ENCODE measurements at places on chromosomes 11 and 22. TPM values are rescaled to one million over a fixed set of nuclear protein-coding genes. Genes with fewer than 3 reads are reported as not detected.
A peak's percentile ranks its signal among the peaks of the same experiment; 100 is the strongest.

- H3K27ac ChIP-seq = no peak overlapping the region
- H3K27me3 ChIP-seq = no peaks in the 10 kb centered on the region
- no peak overlapping the region for H3K4me3 ChIP-seq
- no peaks in the 10 kb centered on the region for H3K36me3 ChIP-seq
- DNase-seq = no peak
- H3K4me1 ChIP-seq = peaks cover 12% of the 10 kb centered on the region
Measured at GRCh38 chr22:37604875-37605274, 3.8 kb upstream of the GGA1 start.

DNA sequence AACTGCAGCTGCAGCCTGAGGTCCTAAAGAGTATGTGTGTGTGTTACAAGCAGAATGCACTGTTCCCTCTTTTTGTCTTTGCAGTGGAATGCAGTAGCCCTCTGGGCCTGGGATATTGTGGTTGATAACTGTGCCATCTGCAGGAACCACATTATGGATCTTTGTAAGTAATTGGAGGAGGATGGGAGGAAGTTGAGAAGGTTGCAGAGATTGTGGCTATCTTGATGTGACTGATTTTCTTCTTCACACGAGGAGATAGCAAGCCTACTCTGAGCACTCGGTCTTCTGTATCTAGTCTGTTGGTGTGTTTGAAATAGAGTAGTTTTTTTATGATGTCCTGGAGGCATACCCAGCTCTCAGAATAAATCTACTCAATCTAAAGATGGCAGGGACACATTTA lies 2.3 kb downstream of the RBX1 start:
- H3K4me3 ChIP-seq = no peak overlapping the region
- peaks cover 12% of the 10 kb centered on the region for H3K36me3 ChIP-seq
- H3K27ac ChIP-seq = peak overlapping the region; percentile 11

DNA sequence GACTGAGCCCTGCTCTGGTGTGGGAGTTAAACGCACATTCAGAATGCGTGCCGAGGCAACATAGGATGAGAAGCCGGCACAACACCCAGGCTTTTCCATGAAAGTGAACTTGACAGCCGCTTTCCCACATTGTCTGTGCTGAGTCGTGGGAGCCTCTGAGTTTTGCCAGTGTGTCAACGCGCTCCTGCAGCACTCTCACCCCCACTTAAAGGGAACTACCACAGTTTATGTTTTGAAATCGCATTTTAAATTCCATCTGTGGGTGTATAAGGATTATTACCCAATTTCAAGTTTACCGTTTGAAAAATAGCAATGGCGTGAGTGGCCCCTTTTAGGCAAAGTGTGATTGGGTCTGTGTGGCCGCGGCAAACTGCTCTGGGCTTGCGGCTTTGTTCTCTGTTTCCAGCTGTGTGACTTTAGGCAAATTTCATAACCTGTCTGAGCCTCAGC lies 81.5 kb downstream of the FBLN1 start:
- DNase-seq = no peak
- H3K36me3 ChIP-seq = no peaks in the 10 kb centered on the region
- H3K4me3 ChIP-seq = no peak overlapping the region
- no peaks in the 10 kb centered on the region for H3K4me1 ChIP-seq
- no peaks in the 10 kb centered on the region for H3K27me3 ChIP-seq

- H3K27me3 ChIP-seq = no peaks in the 10 kb centered on the region
- H3K27ac ChIP-seq = no peak overlapping the region
- no peaks in the 10 kb centered on the region for H3K36me3 ChIP-seq
- DNase-seq = no peak
Measured at GRCh38 chr11:95306801-95307200, 75.8 kb upstream of the SESN3 start.

GRCh38 chr22:16804882-16805281 lies 20.3 kb downstream of the XKR3 start:
- no peak overlapping the region for H3K4me3 ChIP-seq
- no peaks in the 10 kb centered on the region for H3K4me1 ChIP-seq
- no peak for DNase-seq
- H3K36me3 ChIP-seq = no peaks in the 10 kb centered on the region
- no peaks in the 10 kb centered on the region for H3K27me3 ChIP-seq

DNA sequence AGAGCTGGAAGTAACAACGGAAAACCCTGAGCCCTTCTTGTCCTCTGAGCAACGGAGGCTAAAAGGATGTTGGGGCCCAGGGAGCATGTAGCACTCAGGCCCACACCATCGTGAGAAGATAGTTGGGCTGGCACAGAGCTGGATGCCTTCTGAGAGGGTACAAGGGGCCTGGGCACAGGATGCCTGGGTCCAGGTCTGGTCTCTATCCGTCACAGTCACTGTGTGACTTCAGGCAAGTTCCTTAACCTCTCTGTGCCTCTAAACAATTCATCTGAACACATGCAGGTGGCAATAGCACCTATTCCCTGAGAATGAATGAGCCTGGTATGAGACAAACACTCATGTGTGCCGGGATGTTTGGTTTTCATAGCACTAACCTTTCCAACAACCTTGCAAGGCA lies 29.2 kb downstream of the MB start:
- H3K36me3 ChIP-seq = no peaks in the 10 kb centered on the region
- H3K4me3 ChIP-seq = no peak overlapping the region
- no peak for DNase-seq
- H3K4me1 ChIP-seq = peaks cover 5% of the 10 kb centered on the region
- H3K27me3 ChIP-seq = no peaks in the 10 kb centered on the region

GRCh38 chr22:38317995-38318715 lies 922 bp upstream of the CSNK1E start:
- DNase-seq = peak; percentile 66
- no peaks in the 10 kb centered on the region for H3K36me3 ChIP-seq
- no peak overlapping the region for H3K4me3 ChIP-seq
- peaks cover 5% of the 10 kb centered on the region for H3K4me1 ChIP-seq

DNA sequence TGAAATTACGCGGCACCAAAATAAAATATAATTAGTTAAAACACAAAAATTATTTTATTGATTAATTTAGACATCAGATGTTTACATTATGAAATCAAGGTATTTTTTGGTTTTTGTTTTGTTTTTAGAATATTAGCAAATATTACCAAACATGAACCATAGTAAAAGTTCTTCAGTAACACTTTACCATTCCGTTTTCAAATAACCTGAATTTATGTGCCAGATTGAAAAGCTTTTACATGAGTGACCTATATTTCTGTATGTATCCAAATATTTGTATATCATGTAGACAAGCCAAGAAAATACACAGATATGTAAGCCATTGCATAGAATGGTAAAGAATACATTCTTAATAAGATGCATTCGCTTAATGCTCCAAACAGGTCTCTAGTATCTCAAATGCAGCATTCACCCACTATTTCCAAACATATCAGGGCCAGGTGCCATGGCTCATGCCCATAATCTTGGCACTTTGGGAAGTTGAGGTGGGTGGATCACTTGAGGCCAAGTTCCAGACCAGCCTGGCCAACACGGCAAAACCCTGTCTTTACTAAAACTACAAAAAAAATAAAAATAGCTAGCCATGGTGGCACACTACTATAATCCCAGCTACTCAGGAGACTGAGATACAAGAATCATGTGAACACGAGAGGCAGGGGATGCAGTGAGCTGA lies 102.4 kb upstream of the SERPIND1 start:
- DNase-seq = no peak
- H3K4me1 ChIP-seq = no peaks in the 10 kb centered on the region
- H3K36me3 ChIP-seq = no peaks in the 10 kb centered on the region

DNA sequence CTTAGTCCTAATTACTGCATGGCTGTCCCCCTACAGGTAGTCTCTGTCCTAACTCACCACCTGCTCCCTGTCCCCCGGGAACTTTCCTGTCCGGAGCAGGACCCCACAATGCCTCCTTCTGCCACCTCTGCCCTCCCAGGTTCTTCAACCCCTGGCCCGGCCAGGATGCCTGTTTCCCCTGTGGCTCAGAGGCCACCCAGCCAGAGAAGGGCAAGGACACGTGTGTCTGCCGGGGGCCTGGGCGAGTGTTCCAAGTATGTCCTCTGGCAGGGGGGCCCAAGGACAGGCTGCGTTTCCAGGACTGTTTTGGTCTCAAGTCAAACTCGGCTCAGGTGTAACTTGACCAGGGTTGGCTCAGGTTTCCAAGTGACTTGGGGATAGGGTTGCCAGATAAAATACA lies 63.8 kb downstream of the BTG4 start:
- H3K27ac ChIP-seq = no peak overlapping the region
- H3K4me3 ChIP-seq = no peak overlapping the region
- H3K4me1 ChIP-seq = no peaks in the 10 kb centered on the region
- DNase-seq = no peak
- H3K27me3 ChIP-seq = no peaks in the 10 kb centered on the region

DNA sequence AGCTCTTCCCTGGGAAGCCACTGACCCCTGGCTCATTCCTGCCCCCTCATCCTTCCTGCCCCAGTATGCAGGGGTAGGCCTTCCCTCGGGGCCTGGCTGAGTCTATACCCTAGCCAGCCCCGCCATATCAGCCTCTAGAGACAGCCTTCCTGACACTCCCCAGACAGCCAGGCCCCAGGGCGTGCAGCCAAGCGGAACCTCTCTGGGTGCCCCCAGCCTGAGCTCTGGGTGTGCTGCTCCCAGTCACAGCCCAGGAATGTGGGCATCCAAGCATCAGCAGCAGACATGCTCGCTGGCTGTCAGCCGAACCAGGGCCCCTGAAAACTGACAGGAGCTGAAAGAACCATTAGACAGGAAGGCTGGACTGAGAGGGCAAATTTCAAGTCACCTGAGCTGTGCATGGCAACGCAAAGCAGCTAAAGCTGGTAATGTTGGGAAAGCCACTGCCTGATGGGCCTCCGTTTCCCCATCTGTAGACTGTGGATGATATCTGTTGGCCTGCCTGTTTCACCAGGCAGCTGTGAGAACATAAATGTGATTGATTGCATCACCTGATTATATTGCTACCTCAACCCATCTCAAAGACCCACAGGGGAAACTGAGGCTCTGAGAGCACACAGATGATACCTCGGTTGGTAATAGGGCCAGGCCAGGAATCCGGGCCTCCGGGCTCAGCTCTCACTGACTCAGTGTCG lies 93.2 kb downstream of the LRRC32 start:
- H3K27me3 ChIP-seq = no peaks in the 10 kb centered on the region
- H3K4me1 ChIP-seq = peaks cover 23% of the 10 kb centered on the region
- H3K4me3 ChIP-seq = no peak overlapping the region
- H3K27ac ChIP-seq = peak overlapping the region; percentile 78
- no peaks in the 10 kb centered on the region for H3K36me3 ChIP-seq

DNA sequence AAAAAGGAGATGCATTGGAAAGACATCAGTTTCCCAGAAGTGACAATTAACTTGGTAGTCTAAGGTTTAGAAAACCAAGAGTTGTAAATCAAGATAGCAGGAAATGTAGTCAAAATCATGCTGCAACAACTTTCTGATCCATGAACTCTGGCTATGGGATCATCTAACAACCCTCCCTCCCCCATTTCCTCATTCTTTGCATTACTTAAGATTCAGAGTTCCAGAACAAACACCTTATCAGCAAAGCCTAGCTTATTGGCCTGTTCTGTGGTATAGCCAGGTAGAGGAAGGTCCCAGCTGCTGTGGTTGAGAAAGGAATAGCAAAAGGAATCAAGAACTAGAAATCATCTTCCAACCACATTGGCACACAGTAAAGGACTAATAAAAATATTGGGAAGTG lies 651.1 kb downstream of the METTL15 start:
- H3K27me3 ChIP-seq = no peaks in the 10 kb centered on the region
- no peak overlapping the region for H3K4me3 ChIP-seq
- DNase-seq = no peak
- no peaks in the 10 kb centered on the region for H3K36me3 ChIP-seq
- H3K4me1 ChIP-seq = no peaks in the 10 kb centered on the region
- H3K27ac ChIP-seq = no peak overlapping the region

GRCh38 chr22:48950151-48950915 lies 877.3 kb downstream of the BRD1 start:
- no peak for DNase-seq
- no peaks in the 10 kb centered on the region for H3K4me1 ChIP-seq
- H3K27ac ChIP-seq = no peak overlapping the region
- no peaks in the 10 kb centered on the region for H3K36me3 ChIP-seq
- no peak overlapping the region for H3K4me3 ChIP-seq
- H3K27me3 ChIP-seq = no peaks in the 10 kb centered on the region

- H3K4me3 ChIP-seq = no peak overlapping the region
- peaks cover 3% of the 10 kb centered on the region for H3K4me1 ChIP-seq
- no peak for DNase-seq
- H3K27ac ChIP-seq = no peak overlapping the region
Measured at GRCh38 chr11:69079661-69080256, 31.0 kb downstream of the TPCN2 start.

DNA sequence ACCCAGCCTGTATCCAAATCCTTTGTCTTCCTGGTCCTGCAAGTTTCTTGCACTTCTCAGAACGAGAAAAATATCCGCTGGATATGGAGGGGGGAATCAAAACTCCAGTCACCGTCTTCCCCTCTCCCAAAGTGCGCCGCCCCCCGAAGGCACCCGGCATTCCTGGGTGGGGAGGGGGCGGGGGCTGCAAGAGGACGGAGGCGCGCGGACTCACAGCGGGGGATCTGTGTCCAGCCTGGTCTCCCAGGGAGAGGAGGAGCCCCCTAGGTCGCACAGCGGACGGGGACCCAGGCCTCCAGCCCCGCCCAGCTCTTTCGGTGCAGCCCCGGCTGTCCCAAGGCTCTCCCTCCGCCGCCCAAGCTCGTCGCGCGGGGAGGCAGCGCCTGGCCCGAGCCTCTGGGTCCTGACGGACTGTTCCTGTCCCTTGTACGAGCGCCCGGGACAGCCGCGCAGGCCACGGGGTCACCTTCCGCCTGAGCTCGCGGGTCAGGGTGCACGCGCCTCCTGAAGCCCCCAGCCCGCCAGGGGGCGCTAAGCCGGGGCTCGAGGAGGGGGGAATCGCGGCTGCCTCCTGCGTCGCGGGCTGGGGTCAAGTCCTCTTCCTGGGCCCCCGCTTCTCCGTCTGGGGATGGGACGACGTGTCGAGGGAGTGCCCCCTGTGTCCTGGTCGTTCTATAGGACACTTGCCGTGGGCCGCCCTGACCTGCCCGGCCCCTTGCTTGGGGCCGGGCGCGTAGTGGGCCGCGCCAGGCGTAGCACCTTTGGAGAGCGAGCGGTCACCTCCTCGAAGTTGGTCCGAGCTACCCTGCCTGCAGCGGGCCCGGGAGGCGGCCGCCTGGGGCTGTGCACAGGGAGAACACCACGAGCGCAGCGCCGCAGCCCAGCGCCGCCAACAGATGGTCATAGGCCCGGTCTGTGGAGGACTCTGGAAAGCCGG lies 2.4 kb upstream of the WNT11 start:
- H3K4me3 ChIP-seq = peak overlapping the region; percentile 27
- H3K27ac ChIP-seq = no peak overlapping the region
- peaks cover 2% of the 10 kb centered on the region for H3K27me3 ChIP-seq
- H3K4me1 ChIP-seq = peaks cover 13% of the 10 kb centered on the region

DNA sequence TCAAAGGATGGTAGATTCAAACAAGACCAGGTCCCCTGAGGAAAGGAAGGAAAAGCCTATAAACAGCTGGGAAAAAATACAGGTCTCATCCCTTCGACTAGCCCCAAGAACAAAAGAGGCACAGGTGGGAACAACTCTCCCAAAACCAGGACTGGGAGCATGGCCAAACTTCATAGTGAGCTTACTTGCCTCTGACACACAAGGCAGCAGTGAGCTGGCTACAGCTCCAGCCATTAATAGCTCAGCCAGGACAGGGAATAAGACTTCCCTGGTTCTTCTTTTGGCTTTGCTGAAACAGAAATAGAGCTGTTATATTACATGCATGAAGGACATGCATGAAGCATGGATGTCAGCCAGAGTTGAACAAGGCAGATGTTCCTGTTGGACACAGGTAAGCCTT lies at the start of gene OR10A2:
Gene OR10A2 (plus strand): TSS at position 97 of the 400 bp plus-strand sequence. CDS start 6,698 bp downstream, outside the sequence.
- H3K4me3 ChIP-seq = no peak within 1 kb of the TSS
- no peaks in the 10 kb centered on the region for H3K36me3 ChIP-seq
- no peaks in the 10 kb centered on the region for H3K4me1 ChIP-seq
- no peaks in the 10 kb centered on the region for H3K27me3 ChIP-seq
- no peak for DNase-seq

Gene GPR83
- total RNA-seq = 0.06 TPM

Gene COPB1
- total RNA-seq = 156 TPM

Gene TMEM86A
- total RNA-seq = 3.2 TPM

Gene SEPTIN5
- 16.7 TPM for total RNA-seq

Gene SNAP29
- total RNA-seq = 27.2 TPM

Gene DGCR6
- 5.9 TPM for total RNA-seq

Gene DEUP1
- 1.9 TPM for total RNA-seq
